ENCODE measurements at places on chromosomes 3 and 15.
A peak's percentile ranks its signal among the peaks of the same experiment; 100 is the strongest.

DNA sequence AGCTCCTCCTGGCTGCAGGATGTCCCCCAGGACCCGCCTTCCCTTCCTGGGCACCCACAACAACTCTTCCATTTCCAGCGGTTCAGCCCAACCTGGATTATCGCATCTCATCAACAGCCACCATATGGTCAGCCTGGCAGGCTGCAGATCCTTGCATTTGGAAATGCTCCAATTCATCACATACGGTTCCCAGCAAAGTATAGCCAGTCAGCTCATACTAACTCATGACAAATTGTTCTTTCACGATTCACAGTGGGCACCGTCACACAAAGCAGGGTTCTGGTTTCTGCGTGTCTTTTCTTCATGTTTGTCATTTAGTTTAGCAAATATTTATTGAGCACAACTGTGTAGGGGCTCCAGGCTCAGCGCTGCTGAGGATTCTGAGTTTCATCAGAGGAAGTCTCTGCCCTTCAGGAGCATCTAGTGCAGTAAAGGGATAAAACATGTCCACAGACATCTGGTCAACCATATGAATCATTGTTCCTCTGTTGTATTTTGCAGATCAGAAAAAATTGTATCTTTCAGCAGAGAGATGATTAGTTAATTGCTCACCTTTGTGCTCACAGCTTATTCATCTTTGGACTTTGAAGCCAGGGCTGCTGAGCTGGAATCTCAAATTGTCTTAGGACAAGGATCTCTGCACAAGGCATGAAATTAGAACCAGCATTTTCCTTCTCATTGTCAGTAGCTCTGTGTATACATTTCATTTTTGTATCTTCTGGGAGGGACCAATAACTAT is 125.1 kb downstream of the GABRG3 start:
- DNase-seq = no peak

DNA sequence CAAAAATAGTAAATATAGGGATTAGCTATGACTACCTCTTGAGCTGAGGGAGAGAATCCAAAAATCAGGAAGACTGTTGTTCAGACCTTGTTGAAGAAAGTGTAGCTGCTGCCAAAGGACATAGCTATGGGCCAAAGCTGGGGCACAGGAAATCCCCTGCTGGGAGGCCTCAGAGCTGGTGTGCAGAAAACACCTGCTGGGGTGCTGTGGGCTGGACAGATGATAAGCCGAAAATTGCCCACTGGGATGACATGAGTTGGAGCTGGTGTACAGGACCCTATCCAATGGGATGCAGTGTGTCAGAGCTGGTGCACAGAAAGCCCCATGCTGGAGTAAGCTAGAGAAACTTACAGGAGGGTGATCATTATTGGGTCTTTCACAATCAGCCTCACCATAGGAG is 121.9 kb downstream of the NEO1 start:
- DNase-seq = no peak

DNA sequence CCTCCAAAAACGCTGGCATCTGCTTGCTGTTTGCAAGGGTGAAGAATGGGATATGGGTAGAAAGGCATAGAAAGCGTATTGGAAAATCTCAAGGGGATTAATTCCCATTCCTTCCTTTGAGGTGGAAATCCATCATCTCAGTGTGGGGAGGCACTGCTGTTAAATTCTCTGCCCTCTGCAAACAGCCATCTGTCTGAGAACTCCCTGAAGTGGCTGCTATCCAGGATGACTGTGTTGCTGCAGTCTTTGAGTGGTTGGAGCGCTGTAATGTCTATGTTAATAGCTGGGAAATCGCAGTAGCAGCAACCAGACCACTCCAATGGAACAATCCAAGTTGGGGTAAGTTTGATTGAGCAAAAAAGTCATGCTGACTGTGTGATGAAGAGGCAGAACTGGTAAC is 625.9 kb downstream of the NLGN1 start:
- no peak for DNase-seq

DNA sequence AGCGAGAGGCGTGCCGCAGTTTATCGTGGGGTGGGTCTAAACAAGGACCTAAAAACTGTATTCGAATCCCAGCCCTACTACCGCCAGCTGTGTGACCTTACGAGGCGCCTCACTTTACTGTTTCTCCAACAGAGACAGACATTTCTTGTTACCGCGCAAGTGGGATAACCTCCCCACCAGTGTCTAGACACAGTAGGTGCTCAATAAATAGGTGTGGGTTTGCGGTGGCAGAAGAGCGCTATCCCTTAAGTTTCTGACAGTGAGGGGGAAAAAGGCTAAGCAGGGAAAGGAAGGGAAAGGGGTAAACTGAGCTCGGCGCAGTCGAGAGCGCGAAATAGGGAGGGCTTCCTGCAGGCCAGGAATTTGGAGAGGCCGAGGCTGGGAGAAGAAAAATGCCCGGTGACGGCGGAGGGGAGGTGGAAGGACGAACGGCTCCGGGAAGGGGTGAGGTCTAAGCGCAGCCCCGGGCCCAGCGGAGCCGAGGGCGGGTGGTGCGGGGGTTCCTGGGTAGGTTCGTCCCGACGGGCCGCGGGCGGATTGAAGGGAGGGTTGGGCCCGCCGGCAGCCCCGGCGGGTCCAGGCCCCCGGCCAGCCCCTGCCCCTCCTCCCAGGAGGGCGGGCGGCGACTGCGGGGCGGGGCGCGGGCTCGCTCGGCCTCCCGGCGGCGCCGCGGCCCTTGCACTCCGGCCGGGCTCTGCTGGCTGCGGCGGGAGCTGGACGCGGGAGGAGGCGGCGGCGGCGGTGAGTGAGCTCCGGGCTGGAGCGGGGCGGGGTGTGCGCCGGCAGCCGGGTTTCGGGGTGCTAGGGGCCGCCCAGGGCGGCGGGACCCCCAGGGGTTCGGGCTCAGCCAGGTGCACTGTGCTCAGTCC is at the start of gene CGNL1:
Gene CGNL1 (plus strand): TSS at position 679 of the 869 bp plus-strand sequence. CDS start 61,495 bp downstream, outside the sequence.
- DNase-seq = peak; percentile 60

- DNase-seq = no peak
These were observed 85.1 kb downstream of the STAG1 start for GRCh38 chr3:136667081-136667480.

GRCh38 chr15:69926006-69926405 is 171.7 kb downstream of the TLE3 start:
- no peak for DNase-seq

DNA sequence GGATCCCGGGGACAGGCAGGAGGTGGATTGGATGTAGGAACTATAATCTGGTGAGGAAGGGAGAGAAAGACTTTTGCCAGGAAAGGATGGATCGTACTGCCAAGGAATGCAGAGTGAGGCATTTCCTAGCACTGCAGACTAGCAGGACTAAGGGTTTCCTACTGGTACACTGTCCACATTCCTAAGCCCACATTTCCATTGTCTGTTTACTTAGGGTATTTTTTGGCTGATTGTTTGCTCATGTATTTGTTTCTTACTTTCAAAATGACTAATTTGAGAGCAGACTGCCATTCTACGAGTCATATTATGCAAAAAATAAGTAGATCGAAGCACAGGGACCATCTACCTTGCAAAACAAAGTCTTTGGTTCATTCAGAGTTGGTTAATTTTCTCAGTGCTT is 1029.5 kb upstream of the NR2F2 start:
- DNase-seq = no peak

- DNase-seq = no peak
These were observed 14.8 kb downstream of the TSC22D2 start for GRCh38 chr3:150422907-150423306.

DNA sequence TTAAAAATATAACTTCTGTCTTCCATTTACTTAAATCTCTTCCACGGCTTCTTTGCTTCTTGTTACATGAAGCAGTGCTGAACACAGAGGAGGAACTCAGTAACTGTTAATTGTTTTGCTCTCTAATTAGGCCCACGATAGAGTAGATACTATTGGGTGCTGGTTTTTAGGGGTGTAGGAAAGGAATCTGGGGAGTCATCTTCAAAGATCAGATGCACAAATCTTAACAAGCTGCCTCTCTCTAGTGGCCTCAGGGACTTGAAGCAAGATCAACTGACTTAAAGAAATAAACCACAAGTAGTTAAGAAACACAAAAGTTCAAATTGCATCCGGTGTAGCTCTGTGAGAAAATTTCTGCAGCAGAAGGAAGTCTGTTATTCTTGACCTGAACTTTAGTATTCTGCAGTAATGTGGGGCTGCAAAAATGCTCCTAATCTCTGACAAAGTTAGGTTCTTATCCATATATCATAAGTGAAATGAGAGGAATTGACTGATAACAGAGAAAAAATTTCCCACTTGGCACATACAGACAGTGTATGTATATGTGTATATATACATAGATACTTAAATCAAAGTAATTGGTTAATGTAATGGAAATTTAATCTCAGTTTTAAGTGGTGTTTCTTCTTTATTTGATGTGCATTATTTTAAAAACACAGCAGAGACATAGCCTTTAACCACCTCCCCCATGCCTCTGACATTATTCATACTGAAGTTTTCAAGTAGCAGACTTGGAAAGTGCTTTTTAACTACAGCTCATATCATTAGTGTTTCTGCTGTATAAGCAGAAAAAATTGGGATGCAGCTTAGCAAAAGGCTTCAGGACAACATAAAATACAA is 51.8 kb downstream of the CHST2 start:
- no peak for DNase-seq

- no peak for DNase-seq
These were observed 35.1 kb downstream of the DNAH1 start for GRCh38 chr3:52350981-52351761.
